ENCODE measurements at places on chromosomes 6 and 20. TPM values are rescaled to one million over a fixed set of nuclear protein-coding genes. Genes with fewer than 3 reads are reported as not detected.

DNA sequence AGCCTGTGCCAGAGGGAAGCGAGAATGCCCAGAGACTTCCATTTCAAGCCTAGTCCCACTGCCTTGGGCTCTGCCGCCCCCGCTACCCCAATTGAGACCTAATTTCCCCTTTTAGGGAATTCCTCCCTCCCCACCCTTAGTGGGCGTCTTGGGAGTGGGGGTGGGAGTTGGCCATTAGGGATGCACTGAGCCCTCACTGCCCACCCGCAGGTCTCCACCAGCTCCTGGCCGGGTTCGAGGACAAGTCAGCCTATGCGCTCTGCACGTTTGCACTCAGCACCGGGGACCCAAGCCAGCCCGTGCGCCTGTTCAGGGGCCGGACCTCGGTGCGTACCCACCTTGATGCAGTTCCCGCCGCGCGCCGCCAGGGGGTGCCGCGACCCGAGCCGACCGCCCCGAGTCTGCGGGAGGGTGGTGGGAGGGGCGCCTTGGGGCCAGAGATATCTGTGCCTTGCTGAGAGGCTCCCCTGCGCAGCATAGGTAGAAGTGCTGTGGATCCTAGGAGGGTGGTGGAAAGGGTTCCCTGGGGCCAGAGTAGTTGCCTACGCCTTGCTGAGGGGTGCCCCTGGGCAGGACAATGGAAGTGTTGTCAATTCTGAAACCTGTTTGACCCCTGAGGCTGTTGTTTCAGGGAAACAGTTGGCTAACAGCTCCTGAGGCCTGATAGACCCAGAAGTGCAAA lies 9.2 kb downstream of the ITPA start:
- no peaks in the 10 kb centered on the region for H3K36me3 ChIP-seq
- H3K27me3 ChIP-seq, result no peaks in the 10 kb centered on the region

DNA sequence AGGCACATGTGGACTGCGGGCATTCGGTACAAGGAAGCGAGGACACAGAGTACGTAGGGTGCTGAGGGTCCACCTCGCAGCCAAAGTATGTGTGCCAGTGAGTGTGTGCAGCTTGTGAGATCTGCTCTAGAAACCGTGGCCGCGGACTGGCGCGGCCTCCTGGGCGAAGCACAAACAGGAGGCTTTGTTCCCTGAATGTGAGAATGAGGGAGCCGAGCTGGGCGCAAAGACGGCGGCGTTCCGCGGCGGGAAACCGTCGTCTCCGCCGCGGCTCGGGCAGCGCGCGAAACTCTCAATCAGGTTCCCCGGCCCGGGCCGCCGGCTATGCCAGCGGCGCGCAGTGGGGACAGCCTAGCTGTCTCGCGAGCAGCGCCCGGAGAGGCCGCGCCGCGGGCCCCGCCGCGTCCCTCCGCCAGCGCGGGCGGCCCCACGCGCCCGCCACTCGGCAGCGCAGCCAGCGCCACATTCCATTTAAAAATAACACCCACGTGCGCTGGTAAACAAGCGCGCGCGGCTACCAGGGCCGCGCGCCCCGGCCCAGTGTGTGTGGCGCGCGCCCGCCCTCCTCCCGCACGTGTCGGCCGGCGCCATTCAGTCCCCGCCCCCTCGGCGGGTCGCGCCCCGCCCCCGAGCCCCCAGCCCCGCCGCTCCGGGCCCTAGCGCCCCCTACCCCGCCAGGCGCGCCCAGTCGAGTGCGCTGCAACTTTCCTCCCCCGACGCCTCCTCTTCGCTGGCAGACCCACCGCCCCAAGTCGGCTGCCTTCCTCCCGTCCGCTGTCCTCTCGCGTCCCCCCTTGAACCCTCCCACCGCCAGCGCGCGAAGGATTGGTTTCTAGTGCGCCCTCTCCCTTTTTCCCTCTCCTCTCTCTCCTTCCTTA lies 3.0 kb upstream of the FOXO3 start:
- H3K4me3 ChIP-seq, result peak overlapping the region; percentile 72
- H3K27me3 ChIP-seq, result no peaks in the 10 kb centered on the region
- peaks cover 4% of the 10 kb centered on the region for H3K36me3 ChIP-seq

DNA sequence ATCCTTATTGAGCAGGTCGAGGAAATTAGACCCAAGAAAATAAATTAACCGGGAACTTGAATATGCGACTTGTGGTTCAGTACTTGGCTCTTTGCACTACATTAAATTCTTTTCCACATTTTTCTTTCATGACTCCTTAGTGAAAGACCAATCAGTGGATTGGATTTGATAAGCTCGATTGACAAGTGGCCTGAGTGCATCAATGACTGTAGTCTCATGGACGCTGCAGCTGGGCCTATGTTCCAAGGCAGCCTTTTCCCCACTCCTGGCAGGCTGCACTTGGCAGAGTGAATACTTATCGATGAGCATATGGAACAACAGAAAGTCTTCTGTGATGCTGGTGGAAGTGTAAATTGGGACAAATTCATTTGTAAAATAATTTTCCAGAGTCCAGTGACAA lies 210.8 kb upstream of the EXOC2 start:
- H3K4me3 ChIP-seq, result no peak overlapping the region
- H3K36me3 ChIP-seq, result no peaks in the 10 kb centered on the region
- DNase-seq, result no peak
- no peaks in the 10 kb centered on the region for H3K27me3 ChIP-seq

GRCh38 chr20:37627767-37628130 lies 66.1 kb upstream of the CTNNBL1 start:
- H3K36me3 ChIP-seq, result no peaks in the 10 kb centered on the region
- no peak overlapping the region for H3K27ac ChIP-seq
- no peaks in the 10 kb centered on the region for H3K4me1 ChIP-seq
- H3K4me3 ChIP-seq, result no peak overlapping the region
- no peak for DNase-seq
- no peaks in the 10 kb centered on the region for H3K27me3 ChIP-seq

- no peak overlapping the region for H3K27ac ChIP-seq
- H3K4me3 ChIP-seq, result no peak overlapping the region
- no peak for DNase-seq
These were observed 32.8 kb upstream of the NTSR1 start for GRCh38 chr20:62675877-62676260.

- H3K4me3 ChIP-seq, result no peak overlapping the region
- H3K36me3 ChIP-seq, result no peaks in the 10 kb centered on the region
- DNase-seq, result no peak
- no peaks in the 10 kb centered on the region for H3K4me1 ChIP-seq
- H3K27ac ChIP-seq, result no peak overlapping the region
These were observed 604.6 kb downstream of the TFAP2A start for GRCh38 chr6:9810286-9810685.

DNA sequence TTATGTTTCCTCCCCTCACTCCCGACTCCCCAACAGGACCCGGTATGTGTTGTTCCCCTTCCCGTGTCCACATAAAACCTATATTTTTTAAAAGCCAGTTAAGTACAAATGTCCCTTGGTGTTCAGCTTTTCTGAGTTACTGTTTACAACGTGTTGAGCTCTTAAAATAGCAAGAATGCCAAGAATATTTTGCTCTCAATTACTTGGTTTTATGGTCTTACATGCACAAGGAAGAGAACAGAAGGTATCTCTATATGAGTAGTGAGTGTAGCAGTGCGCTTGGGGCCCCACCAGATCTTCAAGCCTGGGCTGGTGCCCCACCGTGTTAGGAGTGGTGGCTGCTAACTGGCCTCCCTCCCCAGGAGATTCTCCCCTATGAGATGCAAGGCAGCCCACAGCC lies 75.3 kb downstream of the RIN2 start:
- H3K4me3 ChIP-seq, result no peak overlapping the region
- no peak overlapping the region for H3K27ac ChIP-seq
- no peaks in the 10 kb centered on the region for H3K4me1 ChIP-seq
- no peaks in the 10 kb centered on the region for H3K27me3 ChIP-seq
- H3K36me3 ChIP-seq, result no peaks in the 10 kb centered on the region

- DNase-seq, result peak; percentile 50
- no peaks in the 10 kb centered on the region for H3K4me1 ChIP-seq
- H3K27me3 ChIP-seq, result no peaks in the 10 kb centered on the region
- H3K4me3 ChIP-seq, result no peak overlapping the region
- H3K27ac ChIP-seq, result no peak overlapping the region
These were observed 55.1 kb upstream of the CEP162 start for GRCh38 chr6:84282550-84282949.

DNA sequence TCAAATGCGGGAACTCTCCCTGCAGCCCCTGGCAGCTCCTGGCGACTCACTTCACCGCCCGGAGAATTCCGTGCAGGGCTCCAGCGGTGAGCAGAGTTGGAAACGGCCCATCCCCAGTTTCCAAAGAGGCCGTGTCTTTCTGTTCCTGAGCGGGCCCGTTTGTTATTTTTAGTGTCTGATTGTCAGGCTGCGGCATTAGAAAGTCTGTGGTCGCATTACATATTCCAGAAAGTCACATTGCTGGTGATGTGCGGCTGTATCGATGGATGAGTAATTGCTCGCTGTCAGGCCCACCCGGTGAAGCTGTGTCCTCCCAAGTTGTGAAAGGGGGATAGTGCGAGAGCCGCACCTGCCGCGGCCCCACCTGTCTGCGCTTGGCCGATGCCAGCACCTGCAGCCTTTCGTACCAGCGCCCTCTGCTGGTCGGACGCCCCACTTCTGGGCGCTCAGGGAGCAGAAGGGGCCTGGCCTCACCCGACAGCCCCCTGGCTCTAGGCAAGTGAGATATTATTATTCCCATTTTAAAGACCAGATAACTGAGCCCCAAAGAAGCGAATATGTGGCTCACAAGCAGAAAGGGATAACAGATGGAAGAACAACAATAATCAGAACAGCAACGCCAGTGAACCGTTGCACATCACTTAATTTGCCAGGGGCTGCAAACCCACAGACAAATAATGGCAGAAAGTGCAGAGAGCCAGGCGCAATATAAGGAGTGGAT lies 244.9 kb downstream of the TSHZ2 start:
- H3K4me3 ChIP-seq, result no peak overlapping the region
- no peaks in the 10 kb centered on the region for H3K27me3 ChIP-seq
- H3K4me1 ChIP-seq, result no peaks in the 10 kb centered on the region
- H3K36me3 ChIP-seq, result no peaks in the 10 kb centered on the region
- no peak overlapping the region for H3K27ac ChIP-seq

DNA sequence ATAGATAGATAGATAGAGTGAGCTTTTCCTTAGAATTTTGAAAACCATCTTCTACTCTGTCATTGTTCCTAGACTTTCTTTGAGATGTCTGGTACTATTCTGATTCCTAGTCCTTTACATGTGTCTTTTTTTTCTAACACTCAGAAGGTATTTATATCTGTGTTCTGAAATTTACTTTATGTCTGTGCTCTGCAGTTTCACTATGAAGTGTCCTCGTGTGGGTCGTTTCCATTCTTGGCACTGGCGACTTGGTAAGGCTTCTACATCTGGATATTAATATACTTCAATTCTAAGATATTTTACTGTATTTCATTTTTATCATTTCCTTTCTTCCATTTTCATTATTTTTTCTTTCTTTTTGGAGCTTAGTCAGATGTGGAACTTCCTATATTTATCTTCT lies 87.0 kb downstream of the FHL5 start:
- no peaks in the 10 kb centered on the region for H3K4me1 ChIP-seq
- H3K36me3 ChIP-seq, result no peaks in the 10 kb centered on the region
- DNase-seq, result no peak
- H3K4me3 ChIP-seq, result no peak overlapping the region
- no peaks in the 10 kb centered on the region for H3K27me3 ChIP-seq

DNA sequence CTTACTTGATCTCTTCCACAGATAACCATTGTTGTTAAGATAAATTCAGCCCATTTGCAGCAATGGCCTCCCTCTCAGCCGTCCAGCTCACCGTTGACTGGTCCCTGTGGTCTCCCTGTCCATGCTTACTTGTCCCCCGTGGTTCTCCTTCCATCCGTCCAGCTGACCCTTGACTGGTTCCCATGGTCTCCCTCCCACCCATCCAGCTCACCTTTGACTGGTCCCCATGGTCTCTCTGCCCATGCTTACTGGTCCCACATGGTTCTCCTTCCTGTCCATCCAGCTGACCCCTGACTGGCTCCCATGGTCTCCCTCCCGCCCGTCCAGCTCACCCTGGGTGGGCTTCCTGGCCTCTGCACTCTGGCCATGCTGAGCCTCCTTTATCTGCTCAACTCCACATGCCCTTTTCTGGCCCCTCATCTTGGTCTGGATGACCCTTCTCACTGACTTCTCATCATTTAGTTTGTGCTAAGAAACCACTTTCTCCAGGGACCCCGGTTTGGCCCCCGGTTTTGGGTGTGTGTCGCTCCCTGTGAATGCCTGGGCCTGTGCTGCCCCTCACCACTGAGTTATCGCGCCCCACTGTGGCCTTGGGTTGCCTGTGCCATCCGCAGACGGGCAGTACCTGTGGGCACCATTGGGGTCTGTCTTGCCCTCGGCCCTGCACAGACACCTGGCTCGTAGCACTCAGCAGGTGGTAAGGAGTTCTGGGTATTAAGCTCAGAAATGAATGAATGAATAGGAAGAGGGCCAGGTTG lies 146.4 kb downstream of the ERMARD start:
- no peak overlapping the region for H3K27ac ChIP-seq
- no peaks in the 10 kb centered on the region for H3K36me3 ChIP-seq
- no peak overlapping the region for H3K4me3 ChIP-seq
- DNase-seq, result no peak
- no peaks in the 10 kb centered on the region for H3K27me3 ChIP-seq

DNA sequence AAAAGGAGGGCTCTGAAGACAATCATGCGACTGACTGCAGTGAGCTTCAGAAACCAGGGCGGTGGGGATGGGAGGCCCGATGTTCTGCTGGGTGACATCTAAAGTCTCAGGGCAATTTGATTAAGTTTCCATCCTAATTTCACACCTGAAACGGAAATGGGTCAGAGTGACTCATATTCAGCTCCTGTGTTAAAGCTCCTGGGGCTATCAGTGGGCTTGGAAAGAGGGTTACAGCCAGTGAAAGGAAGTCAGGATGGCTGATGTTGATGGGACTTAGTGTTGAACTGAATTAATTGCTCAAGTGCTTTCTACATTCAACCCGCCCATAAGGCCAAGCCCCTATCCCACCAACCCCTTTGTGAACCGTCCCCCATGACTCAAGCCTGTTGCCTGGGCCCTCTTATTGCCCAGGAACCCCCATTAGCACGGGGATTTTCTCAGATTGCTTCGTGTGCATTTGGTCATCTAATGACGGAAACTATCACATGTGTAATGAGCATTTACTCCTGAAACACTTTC lies 47.1 kb upstream of the TBC1D7 start:
- H3K27me3 ChIP-seq, result no peaks in the 10 kb centered on the region
- no peaks in the 10 kb centered on the region for H3K36me3 ChIP-seq
- no peak overlapping the region for H3K27ac ChIP-seq
- no peak overlapping the region for H3K4me3 ChIP-seq
- no peaks in the 10 kb centered on the region for H3K4me1 ChIP-seq

GRCh38 chr20:60837173-60837770 lies 414.8 kb upstream of the CDH4 start:
- H3K27me3 ChIP-seq, result no peaks in the 10 kb centered on the region
- no peaks in the 10 kb centered on the region for H3K4me1 ChIP-seq
- H3K27ac ChIP-seq, result no peak overlapping the region
- H3K4me3 ChIP-seq, result no peak overlapping the region
- H3K36me3 ChIP-seq, result no peaks in the 10 kb centered on the region

- DNase-seq, result no peak
- H3K4me1 ChIP-seq, result peaks cover 5% of the 10 kb centered on the region
- no peak overlapping the region for H3K4me3 ChIP-seq
- H3K27ac ChIP-seq, result no peak overlapping the region
- no peaks in the 10 kb centered on the region for H3K27me3 ChIP-seq
These were observed 10.3 kb downstream of the ZNF337 start for GRCh38 chr20:25686081-25687067.

TOX2 gene
- total RNA-seq, result 3.4 TPM

SMLR1 gene
- total RNA-seq, result not detected

SAMD10 gene
- 1.1 TPM for total RNA-seq

SCUBE3 gene
- total RNA-seq, result 119 TPM
